Activated naive CD4-positive, alpha-beta T cell (primary cell): ENCODE measurements at places on chromosomes 12 and 14.

- DNase-seq, result no peak
These were observed 112.7 kb downstream of the EFCAB11 start for GRCh38 chr14:89841851-89842250.

DNA sequence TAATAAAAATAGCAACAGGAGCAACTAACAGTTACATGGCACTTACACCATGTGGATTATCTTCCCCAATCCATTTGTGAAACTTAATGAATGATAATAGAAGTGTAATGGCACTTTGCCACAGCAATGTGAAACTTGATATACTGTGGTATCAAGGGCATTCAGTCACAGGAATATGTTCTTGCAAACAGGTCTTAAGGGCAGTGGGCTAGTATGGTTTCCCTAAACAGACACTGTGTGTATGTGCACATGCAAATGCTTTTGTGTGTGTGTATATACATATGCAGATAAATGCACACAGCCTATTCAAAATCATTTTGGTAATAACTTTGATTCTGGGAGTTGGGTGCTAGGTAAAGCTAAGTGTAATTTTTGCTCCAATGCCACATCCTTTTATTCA lies 26.2 kb upstream of the ARHGAP5 start:
- no peak for DNase-seq

GRCh38 chr12:50542448-50542847 lies 37.7 kb downstream of the DIP2B start:
- DNase-seq, result no peak

GRCh38 chr14:59438195-59438647 lies 27.0 kb downstream of the GPR135 start:
- DNase-seq, result no peak

GRCh38 chr12:92185052-92185451 lies 39.4 kb upstream of the BTG1 start:
- no peak for DNase-seq
